NCI-H526 treated with DMSO at 0.1 percent for 48 hours (cell line): ENCODE measurements at places on chromosomes 5 and 9.

GRCh38 chr5:175863316-175863715, 8.1 kb upstream of the CPLX2 start:
- no peak for DNase-seq

GRCh38 chr5:158979749-158980521, 119.8 kb downstream of the EBF1 start:
- DNase-seq: peak; percentile 61

DNA sequence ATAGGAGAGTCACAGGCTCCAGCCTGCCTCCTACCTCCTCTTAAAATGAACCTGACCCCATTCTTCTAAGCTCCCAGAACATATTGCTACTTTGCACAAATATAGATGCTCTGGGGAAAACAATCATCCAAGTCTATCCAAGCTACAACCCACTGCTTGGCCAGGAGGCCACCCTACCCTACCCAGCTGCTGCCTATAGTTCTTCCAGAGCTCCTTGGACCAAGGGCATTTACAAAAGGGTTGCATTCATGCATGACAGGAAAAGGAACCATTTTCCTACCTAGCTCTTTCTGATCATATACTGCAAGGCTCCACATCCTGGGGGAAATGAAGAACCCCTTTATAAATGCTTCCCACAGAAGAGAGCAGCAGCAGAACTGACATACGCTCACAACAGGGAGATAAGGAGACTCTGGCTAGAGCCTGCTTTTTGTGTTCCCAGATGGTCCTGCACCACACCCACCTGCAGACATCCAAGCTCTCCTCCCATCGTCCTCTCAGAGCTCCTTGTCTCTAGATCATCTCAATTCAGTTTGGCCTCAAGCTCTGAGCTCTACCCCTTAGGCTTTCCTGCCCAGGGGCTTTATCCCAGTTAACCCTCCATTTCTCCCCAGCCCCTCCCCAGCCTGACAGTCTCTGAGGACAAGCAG, 185.5 kb downstream of the SPOCK1 start:
- no peak for DNase-seq

- no peak for DNase-seq
These were observed 14.3 kb upstream of the CTNND2 start for GRCh38 chr5:11918463-11919045.

- no peak for DNase-seq
These were observed 78.4 kb upstream of the TMEM252 start for GRCh38 chr9:68619072-68619471.

DNA sequence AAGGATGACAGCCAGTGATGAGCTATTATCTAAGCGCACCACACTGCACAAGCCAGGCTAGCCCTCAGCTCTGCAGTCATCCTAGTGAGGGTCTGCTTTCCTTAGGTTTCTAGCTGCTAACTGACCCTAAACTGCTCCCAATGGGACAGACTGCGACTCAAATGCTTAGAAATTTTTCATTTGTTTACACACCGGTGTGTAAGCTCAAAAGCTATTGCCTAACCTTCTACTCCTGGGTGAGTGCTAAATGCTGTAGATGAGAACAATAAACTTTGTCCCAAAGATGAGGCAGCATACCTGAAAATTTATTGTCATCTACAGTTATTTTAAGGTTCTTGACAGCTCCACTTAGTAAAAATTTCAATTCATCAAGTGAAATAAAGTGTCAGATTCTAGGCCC, 311.4 kb downstream of the TMEM167A start:
- DNase-seq: no peak
